ENCODE measurements at places on chromosomes 2 and 18.

DNA sequence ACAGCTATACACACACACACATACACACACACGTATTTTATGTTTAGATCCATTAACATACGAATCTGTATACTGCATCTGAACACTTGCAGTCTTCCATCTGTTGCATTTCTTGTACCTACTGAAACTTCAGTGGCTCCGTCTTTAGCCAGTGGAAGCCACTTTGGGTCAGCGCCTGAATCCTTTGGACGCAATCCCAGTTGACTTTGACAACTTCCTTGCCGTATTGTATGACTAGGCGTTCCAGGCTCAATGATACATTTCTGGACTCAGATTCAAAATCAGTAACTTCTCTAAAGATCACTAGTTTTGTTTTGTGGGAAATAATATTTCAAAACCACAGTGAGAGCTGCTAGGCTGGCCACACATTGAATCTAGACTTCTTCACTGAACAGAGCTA lies 101.5 kb upstream of the GPC1 start:
- no peak for DNase-seq

DNA sequence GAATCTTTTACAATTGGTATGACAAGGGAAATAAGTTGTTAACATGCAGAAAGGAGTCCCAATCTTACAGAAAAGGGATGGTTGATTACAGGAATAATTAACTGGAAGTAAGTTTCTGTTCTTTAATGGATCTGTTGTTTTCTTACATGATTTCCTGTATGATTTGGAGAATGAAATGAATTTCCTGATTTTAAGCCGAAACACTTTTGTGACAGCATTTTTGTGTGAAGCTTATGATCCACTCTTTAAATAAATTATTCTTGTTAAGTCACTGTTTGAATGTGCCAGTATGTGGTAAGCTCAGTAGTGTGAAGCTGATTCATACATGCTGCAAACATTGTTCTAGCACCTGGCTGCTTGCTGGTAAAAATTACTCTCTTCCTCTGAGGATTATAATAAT lies 516.2 kb downstream of the DCDC2C start:
- no peak for DNase-seq

DNA sequence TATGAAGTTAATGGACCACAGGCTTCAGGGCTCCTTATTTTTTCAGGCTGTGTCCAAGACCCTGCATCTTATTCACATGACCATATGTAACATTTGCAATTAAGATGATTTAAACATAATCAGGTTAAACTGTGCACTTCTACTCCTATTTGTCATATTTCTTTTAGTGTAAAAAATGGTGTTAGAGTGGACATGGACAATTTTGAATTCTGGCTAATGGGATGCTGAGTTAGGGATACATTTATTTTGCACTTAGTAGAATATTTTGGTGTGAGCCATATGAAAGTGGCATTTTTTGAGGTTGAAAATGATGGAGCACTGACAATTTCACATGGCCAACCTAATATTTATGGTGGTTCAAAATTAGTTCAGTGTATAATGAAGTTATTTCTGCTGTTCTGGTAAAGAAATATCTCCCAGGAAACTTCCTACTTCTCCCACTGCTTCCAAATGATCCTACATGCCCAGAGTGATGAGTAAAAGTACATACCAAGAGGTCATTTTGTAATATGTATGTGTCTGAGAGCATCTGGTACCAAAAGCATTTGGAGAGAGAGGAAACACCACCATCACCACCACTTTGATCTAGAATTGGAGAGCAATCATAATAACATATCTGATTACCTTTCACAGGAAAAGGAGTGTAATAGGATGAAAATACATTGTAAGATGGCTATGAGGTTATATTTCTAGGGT lies 36.0 kb downstream of the GULP1 start:
- no peak for DNase-seq

DNA sequence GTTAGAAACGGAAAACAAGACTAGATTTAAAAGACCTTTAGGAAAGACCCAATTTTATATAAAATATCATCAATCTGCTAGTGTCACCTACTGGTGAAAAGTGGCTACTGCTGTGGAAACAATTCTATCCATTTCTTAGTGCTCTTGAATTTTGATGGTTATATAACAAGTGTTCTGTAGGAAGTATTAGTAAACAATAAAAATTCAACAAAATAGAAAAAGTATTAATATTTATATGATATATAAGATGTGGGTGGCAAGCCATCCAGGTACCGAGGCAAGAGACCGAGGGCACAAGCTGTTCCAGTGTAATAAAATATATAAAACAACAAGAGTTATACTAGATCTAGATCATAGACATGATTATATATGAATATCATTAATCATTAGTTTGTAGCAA lies 6.2 kb upstream of the TMEM87B start:
- DNase-seq, result no peak

DNA sequence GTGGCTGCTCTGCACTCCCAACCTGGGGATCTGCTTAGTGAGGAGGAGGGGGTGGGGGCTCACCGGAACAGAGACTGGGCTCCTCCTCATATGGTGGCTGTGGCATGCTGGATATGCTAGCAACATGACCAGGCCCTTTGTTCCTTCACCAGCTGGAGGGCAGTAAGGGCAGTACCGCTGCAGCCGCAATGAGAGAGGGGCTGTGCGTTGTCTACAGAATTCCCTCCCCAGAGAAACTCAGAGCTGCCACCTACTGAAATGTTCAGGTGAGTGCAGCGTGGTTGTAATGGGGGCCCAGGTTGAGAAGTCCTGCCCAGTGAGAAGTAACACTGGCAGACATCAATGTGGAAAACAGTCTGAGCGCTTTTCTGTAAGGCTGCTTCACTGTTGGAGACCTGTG lies 1211.9 kb upstream of the NXPH2 start:
- no peak for DNase-seq

DNA sequence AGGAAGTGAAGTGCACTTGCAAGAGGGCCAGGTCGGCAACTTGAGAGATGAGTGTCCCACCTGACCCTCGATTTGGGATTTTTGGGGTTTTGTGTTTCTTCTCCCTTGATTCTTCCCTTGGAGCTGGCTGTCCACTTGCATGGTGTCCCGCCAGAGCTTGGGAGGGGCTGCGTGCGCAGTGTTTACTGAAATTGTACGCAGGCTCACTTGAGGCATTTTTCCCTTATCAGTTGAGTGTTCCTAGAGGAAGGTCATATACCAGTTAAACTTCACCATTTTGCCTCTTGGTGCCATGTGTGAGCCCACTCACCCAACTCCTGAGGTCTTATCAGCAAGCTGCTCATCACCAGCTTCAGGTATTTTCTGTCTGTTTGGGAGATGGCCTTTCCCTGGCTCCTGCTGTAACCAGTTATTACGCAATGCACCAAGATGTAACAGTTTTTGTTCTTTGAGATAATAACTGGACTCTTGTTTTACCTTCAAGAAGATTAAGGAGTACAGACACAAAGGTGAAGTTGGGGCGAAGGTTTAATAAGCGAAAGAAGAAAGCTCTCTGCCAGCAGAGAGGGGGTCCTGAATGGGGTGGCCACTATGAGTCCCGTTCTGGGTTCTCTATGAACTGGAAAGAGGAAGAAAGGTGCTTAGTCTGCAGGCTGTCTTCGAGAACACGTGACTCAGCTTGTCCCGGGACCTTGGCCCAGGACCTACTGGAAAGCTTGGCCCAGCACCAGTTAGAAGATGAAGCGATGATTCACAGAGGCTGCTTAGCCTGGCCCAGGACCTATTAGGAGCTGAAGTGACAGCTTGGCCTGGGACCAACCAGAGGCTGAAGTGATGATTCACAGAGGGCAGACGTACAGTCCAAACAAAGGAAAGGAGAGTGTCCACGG lies 21.5 kb upstream of the TXNL4A start:
- peak; percentile 97 for DNase-seq

- DNase-seq, result no peak
Observed at GRCh38 chr2:7517851-7518250, 600.6 kb downstream of the RNF144A start.

DNA sequence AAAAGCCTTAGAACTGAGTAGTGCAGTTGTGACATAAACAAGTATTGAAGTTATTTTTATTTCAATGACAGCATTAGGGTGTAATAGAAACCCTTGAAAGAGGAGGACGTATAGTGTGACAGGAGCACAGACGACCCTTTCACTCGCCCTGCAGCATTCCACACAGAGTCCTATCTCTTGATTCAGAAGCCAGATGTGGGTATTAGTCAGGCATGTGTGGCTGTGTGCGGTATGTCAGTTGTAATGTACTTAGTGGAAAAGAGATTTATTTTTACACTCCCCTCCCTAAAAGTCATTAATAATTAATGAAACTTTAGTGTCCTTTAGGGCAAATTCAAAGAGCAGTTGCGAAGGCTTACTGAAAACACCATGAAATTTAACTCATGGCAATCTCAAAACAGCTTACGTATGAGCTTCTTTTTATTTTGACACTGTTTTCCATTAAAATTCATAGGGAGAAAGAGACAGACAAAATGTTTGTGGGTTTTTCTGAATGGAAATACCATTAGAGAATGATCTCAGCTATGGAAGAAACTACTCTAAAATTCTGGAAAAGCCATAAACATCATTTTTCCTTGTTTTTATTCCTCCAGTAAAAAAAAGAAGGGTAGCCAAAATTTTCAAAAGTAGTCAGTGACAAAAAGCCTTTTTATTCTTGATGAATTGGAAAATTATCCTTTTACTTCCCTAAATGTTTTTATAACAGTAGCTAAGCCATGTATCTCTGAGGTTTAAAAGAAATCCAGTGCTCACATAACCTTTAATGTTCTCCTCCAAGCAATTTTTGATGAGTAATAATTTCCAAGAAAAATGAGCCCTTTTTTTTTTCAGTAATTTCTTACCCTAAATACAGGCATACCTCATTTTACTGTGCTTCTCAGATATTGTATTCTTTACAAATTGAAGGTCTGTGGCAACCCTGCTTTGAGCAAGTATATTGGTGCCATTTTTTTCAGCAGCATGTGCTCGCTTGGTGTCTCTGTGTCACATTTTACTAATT lies 84.0 kb upstream of the DSEL start:
- no peak for DNase-seq

DNA sequence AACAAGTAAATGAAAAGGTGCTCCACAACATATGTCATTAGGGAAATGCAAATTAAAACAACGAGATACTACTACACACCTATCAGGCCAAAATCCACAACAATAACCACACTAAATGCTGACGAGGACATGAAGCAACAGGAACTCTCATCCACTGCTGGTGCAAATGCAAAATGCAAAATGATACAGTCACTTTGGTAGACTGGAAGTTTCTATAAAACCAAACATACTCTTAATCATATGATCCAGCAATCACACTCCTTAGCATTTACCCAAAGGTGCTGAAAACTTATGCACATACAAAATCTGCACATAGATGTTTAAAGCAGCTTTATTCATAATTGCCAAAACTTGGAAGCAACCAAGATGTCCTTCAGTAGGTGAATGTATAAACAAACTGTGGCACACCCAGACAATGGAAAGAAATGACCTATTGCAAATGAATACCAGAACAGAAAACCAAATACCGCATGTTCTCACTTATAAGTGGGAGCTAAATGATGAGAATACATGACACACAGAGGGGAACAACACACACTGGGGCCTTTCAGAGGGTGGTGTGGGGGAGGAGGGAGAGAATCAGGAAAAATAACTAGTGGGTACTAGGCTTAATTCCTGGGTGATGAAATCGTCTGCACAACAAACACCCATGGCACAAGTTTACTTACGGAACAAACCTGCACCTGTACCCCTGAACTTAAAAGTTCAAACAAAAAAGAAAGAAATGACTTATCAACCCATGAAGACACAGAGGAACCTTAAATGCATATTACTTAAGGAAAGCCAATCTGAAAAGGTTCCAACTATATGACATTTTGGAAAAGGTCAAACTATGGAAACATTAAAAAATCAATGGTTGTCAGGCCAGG lies 80.4 kb downstream of the ASXL2 start:
- DNase-seq, result no peak

GRCh38 chr2:137975280-137976271 lies 11.3 kb downstream of the HNMT start:
- no peak for DNase-seq

GRCh38 chr2:30688956-30689401 lies 118.3 kb downstream of the CAPN13 start:
- peak; percentile 60 for DNase-seq

- no peak for DNase-seq
Observed at GRCh38 chr2:19073522-19073921, 284.9 kb downstream of the OSR1 start.

DNA sequence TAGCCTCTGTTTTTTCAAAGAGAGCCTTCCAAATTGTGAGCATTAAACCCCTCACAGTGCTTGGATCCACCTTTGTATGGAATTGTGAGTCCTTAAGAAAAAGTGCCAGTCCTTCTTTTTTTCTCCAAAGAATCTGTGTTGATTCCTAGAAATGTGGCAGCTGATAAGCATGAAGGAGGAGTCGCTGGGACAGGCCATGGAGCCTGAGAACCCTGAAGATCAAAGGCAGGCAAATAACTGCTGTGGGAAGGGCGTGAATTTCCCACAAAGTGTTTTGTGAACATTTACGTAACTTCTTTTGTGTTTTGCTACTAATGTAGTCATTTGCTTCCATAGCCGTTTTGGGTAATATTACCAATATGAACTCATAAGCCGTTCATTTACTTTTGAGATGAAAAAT lies 27.7 kb upstream of the CHMP1B start:
- no peak for DNase-seq

GRCh38 chr2:239318790-239319661 lies 81.8 kb downstream of the HDAC4 start:
- peak; percentile 82 for DNase-seq

- no peak for DNase-seq
Observed at GRCh38 chr18:13616041-13616440, 110.3 kb downstream of the FAM210A start.

DNA sequence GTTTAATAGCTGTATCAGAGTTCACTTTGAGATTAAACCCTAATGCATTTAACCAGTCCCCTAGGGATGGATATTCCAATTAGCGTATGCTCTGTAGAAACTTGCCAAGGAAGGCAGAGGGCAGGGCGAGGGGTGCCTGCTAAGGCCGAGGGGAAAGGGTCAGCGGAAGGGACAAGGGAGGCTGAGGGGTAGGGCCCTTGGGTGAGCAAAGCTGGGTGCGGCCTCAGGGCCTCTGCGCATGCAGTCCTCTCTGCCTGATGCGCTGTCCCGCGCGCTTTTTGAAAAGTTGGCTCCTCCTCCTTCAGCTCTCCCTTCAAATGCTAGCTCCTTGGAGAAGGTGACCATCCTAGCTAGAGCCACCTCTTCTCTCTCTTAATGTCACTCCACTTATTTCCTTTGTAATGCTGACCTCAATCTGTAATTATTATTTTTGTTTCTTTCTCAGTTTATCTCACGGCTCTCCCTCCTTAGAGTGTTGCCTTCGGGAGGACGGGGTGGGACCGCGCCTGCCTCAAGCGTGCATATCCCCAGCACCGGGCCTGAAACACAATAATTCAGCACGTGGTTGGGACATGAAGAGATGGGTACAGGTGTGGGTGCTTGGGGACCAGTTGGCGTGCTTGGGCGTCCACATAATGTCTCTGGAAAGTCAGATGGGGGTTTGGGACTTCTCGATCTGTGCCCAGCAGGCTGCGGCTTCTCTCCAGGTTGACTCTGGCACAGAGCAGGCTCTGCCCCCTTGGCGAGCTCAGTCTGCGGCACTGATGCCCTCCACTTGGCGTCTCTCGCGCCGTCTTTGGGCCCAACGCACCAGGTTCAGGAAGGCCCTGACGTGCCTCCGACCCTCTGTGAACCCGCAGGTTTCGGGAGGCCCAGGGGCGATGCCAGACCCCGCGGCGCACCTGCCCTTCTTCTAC lies 10.0 kb downstream of the ZAP70 start:
- no peak for DNase-seq

Data from sigmoid colon (tissue), 7 donors.